ENCODE measurements at places on chromosomes 5 and 9.
A peak's percentile ranks its signal among the peaks of the same experiment; 100 is the strongest.

- no peak for DNase-seq
These were observed 672.9 kb downstream of the NR2F1-AS1 start for GRCh38 chr5:92907938-92908606.

GRCh38 chr9:136326761-136327303, 507 bp upstream of the GPSM1 start:
- DNase-seq: no peak

DNA sequence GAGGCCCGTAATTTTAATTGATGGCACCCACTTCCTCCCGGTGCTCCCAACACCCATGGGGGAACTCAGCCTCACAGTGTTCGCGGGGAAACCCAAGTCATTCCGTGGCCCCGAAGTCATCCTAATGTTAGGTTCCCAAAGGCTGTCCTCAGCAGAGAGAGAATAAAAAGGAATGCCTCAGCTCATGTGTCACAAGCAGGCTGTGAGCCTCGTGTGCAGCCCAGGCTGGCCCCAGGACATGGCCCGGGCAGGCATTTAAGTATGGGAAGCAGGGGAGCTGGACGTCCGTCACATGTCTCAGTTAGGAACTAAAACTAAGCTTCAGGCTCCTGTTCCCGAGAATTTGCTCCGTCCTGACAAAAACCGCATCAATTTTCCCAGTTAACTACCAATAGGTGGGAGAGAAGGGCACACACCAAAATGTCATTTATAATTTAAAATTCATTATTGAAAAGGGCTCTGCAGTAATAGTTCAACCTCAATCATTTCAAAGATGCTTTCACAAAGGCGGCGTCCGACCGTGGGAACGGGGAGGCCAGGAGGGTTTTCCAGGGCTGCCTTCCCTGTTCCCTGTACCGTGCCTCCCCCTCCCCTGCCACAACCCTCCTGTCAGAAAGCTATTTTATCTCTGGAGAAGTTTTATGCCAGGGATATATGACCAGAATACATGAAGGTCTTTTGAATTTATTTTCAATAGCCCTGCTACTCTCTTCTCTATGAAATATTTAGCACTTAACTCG, 137.3 kb downstream of the FSTL4 start:
- DNase-seq: no peak

- no peak for DNase-seq
These were observed 252.7 kb downstream of the CEMIP2 start for GRCh38 chr9:71515626-71516025.

DNA sequence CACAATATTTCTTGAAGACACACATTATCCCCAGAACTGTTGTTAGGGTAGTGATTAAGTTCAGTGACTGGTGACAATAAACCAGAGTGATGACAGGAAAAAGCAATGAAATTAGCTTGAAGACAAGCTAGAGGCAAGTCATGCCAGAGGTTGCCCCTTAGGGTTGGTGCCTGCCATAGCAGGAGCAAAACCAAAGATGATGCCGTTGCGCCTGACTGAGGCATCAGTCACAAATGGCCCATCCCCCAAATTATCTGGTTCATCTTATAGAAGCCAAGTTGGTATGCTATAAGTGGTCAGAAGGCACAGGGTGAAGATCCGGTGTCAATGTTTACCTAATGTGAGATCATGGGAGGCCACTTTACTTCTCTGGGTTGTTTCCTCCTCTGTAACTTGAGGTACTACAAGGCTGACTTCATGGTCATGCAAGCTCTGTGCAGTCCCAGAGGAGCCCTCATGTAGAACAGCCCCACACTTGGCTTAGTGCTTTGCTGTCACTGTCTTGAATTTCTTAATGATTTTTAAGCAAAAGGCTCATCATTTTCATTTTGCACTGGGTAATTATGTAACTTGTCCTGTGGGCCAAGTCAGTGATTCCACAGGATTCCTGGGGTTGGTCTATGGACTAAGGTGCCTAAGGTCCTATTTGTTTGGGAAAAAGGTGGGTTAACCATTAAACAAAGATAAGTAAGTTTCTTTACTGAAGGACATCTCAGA, 211.3 kb downstream of the MAN2A1 start:
- no peak for DNase-seq

DNA sequence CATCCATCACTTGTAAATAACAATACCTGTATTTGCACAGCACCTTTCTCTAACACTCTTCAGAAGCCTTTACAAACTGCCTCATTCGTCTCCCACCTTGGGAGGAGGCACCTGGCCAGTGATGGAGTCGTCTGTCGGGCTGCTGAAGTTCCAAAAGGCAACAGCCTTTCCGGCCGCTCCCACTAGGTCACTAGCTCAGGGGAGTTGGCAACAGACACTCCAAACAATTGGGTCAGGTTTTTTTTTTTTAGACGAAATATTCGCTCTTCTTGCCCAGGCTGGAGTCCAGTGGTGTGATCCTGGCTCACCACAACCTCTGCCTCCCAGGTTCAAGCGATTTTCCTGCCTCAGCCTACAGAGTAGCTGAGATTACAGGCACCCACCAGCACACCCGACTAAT, 4.0 kb downstream of the DAP start:
- DNase-seq: no peak

DNA sequence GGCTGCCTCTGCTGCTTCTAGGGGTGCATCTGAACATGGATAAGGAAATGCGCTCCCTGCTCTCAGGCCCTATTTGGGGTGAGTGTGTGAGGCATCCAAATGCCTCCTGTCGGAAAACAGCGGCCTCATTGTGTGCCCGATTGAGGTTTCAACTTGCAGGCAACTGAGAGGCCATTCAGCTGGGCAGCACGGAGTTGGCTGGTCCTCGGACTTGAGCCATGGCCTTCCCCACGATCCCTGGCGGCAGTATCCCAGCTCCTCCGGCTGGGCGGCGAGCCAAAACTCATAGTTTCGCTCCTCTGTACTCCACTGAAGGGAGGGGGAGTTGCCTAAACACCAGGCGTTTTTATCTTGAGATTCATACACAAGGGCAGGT, 597.3 kb upstream of the SGCD start:
- DNase-seq: no peak

DNA sequence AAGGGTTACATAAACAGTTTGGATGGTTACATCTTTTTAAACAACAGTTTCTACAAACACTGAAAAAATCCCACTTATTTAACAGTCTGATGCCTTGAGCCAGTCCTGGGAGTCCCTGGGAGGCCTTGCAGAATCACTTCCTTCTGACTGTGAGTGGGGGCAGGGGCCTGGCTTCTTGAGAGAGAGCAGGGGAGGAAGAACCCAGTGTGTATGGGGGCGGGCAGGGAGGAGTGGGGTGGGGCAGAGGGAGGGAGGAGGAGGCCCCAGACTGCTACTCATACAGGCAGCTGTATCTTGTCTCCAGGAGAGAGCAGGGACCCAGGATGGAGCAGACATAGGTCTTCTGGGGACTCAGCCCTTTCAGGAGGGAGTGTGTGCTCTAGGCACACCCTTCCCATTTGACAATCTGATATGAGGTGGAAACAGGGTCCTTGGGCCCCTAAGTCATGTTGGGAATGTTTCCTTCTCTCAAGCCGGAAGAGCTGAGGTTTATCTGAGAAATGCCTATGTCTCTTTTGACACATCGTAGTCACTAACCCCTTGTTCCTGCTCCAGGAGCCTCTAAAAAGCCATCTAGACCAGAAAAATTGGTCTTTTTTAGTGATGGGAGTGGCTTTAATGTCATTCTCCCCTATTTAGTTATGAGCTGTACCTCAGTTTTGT, 52.8 kb downstream of the IRF1 start:
- DNase-seq: peak; percentile 41

GRCh38 chr9:2026220-2026997, 11.3 kb downstream of the SMARCA2 start:
- no peak for DNase-seq

GRCh38 chr9:14097215-14097614, 216.7 kb downstream of the NFIB start:
- no peak for DNase-seq

GRCh38 chr5:56329652-56330051, 96.5 kb upstream of the ANKRD55 start:
- no peak for DNase-seq

- no peak for DNase-seq
These were observed 56.2 kb downstream of the ABHD17B start for GRCh38 chr9:71854811-71855210.

GRCh38 chr5:56384186-56384585, 151.1 kb upstream of the ANKRD55 start:
- no peak for DNase-seq

- DNase-seq: no peak
These were observed 151.5 kb downstream of the SEMA6A start for GRCh38 chr5:116423141-116423540.

Measured in stimulated activated CD8-positive, alpha-beta memory T cell treated with anti-CD3 and anti-CD28 coated beads, Interleukin-15, amount 100 ng/mL, for 4 hours (primary cell).